ENCODE measurements at places on chromosomes 11 and 22. TPM values are rescaled to one million over a fixed set of nuclear protein-coding genes. Genes with fewer than 3 reads are reported as not detected.

Gene GRM5
- total RNA-seq, result 0.12 TPM

Gene OR51I1
- total RNA-seq, result not detected

Gene CARD16
- total RNA-seq, result 3.5 TPM

Gene DAGLA
- 2.2 TPM for total RNA-seq

Gene CCDC81
- total RNA-seq, result 0.73 TPM

Measured in hair follicle dermal papilla cell (primary cell).